CD4-positive, alpha-beta T cell treated with Interleukin-12 subunit alpha and Interleukin-12 subunit beta, for 1 hour (primary cell): ENCODE measurements at places on chromosomes 2 and 18.

DNA sequence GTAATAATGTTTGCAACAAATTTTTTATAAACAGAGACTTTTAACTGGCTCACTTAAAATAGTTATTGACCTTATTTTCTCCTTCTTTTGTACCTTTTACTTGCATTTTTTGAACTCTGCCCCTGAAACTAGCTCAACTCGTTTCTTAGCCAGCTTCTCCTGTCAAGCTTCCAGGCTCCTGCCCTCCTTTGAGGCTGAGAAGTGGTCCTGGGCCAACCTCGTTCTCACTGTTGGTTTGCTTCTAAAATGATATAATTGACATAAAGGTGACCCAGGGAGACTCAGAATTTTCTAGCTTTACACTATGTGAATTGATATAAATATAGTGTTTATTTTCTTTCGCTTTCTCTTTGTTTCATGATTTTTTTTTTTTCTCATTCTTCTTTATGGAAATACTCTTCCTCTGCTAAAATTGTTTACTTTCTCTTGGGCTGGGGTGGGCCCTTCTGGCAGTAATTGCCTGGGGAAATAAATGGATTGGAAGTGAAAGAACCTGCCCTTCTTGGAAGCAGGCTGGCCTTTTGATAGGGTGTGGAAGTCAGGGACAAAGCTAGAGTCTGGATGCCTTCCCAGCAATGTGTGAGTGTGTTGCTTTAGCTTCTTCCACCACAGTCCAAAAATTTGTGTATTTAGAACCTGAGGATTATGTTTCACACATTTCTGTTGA is 30.7 kb downstream of the GPD2 start:
- no peak for DNase-seq

DNA sequence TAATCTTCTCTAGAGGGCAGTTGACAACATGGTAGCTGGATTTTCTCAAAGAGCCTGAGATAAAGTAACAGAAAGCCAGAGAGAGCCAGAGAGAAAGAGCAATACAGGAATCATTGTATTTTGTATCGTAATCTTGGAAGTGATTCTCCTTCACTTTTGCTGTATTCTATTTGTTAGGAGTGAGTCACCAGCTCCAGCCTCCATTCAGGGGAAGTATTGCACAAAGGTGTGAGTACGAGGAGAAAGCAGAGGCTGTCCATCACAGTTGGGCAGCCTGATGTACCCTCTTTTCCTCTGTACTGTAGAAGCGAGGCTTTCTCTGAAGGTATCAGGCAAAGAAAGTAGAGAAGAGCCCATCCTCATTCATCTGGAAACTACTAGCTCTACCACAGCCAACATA is 176.8 kb downstream of the KCNS3 start:
- DNase-seq = no peak

DNA sequence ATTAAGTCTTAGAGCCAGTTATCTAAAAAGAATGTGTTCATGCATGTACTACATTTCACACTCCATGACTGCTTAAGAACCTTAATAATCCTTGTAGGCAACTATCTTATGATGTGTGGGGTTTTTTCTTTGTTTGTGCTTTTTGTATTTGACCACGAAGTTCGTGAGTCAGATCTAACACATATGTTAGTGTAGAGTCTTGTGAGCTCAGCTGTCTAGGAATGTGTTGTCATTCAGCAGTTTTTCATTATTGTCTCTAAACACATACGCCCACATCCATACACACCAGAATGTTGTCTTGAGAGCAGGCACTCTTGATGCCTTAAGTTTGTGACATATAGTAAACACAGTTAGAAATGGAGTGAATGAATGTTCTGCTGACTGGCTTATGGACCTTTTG is 38.4 kb downstream of the CAB39 start:
- DNase-seq = peak; percentile 15

DNA sequence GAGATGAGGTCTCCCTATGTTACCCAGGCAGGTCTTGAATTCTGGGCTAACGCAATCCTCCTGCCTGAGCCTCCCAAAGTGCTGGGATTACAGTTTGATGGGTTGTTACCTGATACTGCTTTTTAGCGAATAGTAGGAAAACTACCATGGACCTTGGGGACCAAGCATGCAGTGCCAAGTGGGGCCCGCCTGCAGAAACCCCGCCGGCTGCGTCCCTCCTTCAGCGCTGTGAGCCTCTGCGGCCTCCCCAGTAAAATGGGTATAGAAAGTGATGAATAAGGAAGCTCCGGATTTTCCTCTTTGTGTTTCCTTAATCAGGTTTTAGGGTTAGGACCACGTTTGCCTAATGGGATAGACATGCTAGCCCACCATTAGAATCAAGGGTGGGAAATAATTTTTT is 30.4 kb downstream of the RAMP1 start:
- no peak for DNase-seq

GRCh38 chr2:142973822-142974207 is 96.4 kb downstream of the KYNU start:
- DNase-seq = no peak

DNA sequence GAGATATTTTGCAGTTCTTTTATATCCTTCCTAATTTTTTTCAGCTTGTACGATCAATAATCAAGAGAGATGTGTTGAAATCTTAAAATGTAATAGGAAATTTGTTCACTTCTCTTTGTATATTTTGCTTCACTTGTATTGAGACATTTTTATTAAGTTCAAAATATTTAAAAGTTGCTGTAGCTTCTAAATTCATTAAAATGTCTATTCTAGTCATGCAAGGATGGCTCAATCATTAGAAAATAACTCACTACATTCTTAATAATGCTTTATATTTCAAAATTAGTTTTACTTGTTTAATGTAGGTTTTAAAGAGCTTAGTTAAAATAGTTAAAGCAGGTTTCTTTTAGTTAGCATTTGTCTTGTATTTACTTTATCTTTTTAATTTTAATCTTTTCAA is 308.4 kb downstream of the CYRIA start:
- DNase-seq = no peak

DNA sequence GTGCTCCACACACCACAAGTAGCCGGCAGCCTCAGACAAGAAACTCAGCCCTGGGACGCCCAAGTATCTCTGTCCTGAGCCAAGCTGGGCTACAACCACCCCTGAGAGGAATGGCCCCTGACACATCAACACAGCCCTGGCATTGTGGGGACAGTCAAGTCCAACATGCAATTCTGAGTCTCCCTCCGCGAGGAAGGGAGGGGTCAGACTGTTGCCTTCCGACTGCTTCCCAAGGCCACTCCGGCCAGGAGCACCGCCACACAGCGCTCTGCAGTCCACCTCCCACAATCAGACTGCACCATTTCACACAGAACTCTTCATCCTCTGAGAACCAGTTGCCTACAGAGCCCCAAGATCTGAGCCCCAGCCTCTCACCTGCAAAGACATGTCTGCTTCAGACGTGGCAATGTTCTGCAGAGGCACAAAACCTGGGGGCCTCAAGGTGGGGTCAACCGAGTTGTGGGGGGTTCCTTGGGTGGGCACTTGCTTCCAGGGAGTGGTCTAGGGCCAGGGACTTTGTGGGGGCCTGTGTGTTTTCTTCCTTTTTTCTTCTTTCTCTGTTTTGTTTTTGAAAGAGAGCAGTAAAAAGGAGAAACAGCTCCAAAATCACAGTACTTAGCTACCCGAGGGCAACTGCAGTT is 76.7 kb upstream of the SALL3 start:
- no peak for DNase-seq

DNA sequence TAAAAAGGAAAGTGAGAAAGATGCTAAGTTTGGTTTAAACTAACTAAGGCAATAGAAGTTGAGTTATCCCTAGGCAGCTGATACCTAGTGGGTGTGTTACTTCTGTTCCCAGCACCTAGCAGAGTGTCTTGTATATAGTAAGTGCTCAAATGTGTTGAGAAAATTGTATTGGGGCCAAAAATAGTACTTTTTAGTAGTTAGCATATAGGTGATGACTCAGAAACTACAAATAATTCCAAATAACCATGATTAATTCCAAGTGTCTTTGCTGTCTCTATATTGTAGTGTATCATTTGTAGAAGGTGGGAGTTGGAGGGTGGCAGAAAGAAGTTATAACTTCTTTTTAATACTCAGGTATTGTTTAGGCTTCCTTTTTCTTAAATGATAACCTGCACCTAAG is 362.7 kb downstream of the RND3 start:
- DNase-seq = no peak

DNA sequence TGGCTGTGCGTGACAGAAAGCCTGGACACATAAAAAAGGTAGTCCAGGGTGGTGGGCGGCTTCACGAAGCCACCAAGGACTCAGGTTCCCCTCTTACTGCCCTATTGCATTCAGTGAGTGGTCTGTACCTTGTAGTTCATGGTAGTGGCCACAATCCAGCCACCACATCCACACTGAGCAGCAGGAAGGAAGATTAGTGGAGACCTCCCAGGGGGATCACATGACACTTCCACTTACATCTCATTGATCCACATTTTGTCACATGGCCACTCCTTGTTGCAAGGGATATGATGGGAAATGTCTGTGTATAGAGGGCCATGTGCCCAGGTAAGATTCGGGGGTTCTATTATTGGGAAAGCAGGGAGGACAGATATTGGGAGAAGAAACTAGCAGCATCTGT is 13.7 kb downstream of the IL1R2 start:
- no peak for DNase-seq

DNA sequence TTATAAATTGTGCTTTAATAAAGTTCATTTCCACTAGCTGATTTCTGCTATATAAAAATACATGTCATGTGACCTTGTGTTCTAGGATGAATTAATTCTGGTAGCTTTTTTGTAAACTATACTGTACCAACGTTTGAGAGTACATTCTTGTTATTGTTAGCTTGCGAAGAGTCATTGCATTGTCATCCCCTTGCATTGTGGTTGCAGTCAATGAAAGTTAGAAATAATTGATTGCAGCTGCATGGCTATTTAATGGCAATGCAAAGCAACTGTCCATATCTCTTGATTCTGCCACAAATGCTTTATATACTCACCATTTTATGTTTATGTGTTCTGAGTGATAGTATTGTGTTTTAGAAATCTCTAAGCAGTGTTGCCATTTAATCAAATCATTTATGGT is 91.6 kb downstream of the ZNF407 start:
- DNase-seq = no peak

DNA sequence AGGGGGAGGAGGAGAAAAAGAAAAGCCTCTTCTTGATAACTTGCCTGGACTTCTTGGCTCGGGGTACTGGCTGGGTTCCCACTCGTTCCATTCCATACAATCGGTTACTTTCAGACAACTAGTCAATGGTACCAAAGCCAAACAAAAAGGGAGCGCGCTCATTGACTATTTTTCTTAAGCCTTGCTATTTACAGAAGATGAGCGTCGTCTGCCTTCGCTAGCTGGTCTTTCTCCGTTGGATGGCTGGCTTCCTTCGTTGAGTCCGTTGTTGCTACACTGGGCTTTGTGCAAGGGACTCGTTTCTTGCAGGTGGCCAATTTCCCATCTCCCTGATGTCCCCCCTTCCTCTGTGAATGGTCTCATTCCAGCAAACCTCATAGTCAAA is 260.4 kb downstream of the ZNF516 start:
- no peak for DNase-seq

DNA sequence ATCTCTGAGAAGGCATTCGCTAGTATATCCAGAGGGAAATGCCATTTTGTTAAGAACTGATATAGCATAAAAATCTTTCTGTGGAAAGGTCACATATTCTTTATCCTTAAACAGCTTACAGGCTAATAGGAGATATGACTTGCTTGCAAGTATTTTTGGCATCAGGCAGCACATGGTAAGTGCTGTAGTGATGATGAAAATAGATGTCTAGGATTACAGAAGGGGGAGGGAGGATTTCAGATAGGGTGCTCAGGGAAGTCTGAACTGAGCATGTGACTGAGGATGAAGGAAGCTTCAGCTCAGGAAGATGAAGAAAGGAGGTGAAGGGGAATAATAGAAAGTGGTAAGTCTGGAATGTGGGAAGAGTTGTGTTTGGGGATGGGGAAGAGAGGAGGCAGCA is 158.5 kb upstream of the NOSTRIN start:
- DNase-seq = no peak

DNA sequence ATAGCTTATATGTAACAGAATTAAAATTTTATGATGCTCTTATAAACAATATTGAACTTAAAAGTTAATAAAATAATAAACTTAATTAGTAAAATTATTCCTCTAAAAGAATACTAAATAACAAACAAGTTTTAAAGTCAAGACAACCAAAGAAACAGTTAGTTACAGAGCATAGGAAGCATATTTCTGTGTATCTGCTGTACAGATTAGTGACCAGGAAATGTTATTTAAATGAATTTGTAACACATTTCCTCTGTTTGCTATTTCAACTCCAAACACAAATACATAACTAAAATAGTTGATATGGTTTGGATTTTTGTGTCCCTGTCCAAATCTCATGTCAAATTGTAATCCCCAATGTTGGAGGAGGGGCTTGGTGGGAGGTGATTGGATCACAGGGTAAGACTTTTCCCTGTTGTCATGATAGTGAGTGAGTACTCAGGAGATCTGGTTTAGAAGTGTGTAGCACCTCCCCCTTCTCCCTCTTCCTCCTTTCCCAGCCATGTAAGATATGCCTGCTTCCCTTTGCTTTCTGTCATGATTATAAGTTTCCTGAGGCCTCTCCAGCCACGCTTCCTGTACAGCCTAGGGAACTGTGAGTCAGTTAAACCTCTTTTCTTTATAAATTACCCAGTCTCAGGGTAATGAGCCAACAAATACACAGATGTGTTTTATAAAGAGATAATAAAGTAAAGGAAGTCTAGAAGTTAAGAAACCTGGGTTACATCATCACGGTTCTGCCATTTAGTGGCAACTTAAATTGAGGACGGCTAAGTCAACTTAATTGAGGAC is 51.8 kb downstream of the ROCK2 start:
- no peak for DNase-seq

- no peak for DNase-seq
Observed at GRCh38 chr2:19529677-19530076, 171.3 kb upstream of the OSR1 start.

- no peak for DNase-seq
Observed at GRCh38 chr2:121293450-121294325, 8.7 kb upstream of the TFCP2L1 start.

DNA sequence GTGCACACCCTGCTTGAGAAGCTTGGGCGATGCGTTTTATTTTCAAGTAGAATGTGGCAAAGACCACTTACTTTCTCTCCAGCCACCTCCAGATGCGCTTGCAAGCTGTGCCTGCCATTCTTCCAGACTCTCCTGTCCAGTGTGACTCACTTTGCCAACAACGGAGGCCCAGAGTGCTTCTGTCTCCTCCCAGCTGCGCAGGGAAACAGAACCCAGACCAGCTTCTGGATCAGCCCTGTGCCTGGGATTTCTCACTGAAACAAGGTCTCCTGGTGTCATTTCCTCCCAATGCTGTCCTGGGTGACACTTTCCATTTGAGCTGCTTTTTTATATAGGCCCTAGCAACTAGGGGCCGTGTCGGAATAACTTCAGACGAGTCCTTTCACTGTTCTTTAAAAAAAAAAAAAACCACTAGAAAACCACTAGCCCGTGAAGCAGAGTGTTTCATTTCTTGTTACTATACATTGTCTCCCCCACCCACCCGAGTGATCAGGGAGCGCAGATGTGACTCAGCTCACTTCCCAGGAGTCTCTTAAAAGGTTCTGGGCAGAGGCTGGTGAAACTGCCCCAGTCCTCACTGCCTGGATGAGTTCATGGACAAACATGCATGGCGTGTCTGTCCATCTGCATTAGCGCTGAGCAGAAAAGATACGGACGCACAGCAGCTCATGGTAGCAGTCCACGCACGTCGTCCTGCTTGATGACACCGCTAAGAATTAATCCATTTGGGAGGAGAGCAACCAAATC is 25.3 kb upstream of the RPL31 start:
- no peak for DNase-seq

- DNase-seq = no peak
Observed at GRCh38 chr18:12933327-12933726, 14.5 kb upstream of the SEH1L start.

- DNase-seq = no peak
Observed at GRCh38 chr18:60163622-60164021, 209.0 kb downstream of the MC4R start.

- DNase-seq = no peak
Observed at GRCh38 chr2:241862093-241862492, 3.4 kb upstream of the PDCD1 start.
